ENCODE measurements at places on chromosomes 1 and 21.
A peak's percentile ranks its signal among the peaks of the same experiment; 100 is the strongest.

GRCh38 chr1:161484613-161485012, 20.6 kb upstream of the FCGR2A start:
- no peak for DNase-seq

DNA sequence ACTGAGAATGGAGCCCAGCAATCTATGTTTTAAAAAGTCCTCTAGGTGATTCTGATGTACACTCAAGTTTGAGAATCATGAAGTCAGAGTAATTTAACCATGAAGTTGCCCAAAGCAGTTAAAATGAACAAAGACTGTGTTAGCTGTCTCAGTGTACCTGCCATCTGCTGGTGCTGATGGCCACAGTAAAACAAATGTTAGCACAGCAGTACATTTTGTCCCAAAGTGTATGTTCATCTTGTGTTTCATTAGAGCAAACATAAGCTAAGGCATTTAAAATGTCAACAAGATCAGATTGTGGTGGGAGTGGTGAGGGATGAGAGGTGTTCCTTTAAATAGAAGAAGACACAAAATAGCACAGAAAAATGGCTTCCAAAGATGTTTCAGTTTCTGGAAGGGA, 31.1 kb downstream of the FYB2 start:
- no peak for DNase-seq

- DNase-seq: no peak
Measured at GRCh38 chr1:94622757-94623156, 81.2 kb upstream of the F3 start.

- no peak for DNase-seq
Measured at GRCh38 chr1:78715181-78715661, 65.6 kb downstream of the IFI44 start.

DNA sequence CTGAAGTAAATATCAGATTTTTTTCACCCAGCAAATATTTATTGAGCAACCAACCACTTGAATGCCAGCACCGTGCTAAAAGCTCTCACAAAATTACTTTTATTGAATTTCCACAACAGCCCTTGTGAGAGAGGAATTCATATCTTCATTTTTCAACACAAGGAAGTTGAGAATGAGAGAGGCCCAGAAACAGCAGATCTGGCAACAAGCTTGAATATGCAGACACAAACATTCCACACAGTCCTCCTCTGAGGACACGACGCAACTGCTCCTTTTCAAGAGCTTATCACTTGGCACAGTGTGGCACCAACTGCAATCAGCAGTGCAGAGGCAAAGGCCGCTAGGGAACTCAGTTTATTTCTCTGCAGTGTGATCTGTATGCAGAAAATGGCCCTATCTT, 32.2 kb upstream of the IFNAR2 start:
- DNase-seq: no peak

DNA sequence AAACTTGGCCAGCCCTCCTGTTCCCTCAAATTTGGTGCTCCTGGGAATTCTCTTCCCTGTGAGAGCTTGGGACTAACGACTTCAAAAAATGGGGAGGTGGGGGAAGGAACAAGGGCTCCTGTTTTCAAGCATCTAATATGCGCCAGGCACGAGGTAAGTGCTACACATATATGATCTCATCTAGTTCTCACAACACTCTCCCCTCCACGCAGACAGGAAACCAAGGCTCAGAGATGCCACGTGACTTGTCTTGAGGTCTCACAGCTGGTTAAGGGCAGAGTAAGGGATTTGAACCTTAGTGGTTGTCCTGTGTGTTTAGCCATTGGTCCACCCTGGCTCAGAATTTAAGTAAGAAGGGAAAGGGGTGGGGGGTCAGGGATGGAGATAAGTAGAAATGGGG, 125.9 kb downstream of the DMRTB1 start:
- no peak for DNase-seq

- DNase-seq: no peak
Measured at GRCh38 chr1:98268316-98268715, 347.5 kb upstream of the DPYD start.

DNA sequence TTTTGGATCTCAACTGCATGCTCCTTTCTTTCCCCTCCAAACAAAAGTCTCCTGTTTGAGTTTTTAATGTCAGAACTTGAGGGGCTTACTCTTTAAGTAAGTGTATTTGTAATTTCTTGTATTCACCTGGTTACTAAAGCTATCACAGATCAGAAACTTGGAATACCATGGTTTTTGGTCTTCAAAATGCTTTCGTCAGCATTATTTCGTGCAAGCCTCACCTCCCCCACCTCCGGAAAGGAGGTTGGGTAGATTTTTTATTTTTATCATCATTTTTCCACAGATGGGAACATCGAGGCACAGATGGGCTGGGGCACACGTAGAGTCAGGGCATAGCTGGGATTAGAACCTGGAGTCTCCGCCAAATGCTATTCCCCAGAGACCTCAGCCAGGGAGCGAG, 100.7 kb downstream of the IER5 start:
- DNase-seq: no peak

DNA sequence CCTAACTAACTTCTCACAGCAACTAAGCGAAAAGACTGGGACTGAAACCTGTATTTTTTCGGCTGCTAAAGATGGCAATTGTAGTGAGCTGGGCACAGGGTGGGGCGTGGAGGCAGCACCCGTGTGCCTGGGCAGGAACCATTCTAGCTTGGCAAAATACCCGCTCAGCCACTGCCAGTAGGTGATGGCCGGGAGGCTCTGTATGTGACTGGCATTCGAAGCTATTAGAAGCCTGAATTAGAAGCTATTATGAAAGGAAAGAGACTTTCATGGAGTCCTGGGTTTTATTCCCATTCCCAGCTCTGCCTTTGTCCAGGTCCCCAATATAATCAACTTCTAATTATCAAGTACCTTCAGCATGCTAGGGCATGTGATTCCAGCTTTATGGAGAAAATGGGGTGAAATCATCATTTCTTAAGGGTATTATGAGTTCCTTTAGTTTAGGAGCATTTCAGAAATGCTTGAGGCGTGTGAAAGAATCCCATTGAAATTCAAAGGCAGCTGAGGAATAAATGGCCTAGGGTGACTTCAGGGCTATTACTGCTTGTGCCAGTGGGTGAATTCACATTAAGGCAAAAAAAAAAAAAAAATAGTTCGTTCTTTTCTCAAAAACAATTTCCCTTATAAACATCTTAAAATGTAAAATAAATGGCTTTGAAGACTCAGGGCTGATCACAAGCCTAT, 125.6 kb downstream of the KCNN3 start:
- DNase-seq: no peak

- no peak for DNase-seq
Measured at GRCh38 chr1:40595623-40596022, 64.2 kb downstream of the ZNF684 start.

- peak; percentile 15 for DNase-seq
Measured at GRCh38 chr1:246724731-246725095, 504 bp downstream of the SCCPDH start.

DNA sequence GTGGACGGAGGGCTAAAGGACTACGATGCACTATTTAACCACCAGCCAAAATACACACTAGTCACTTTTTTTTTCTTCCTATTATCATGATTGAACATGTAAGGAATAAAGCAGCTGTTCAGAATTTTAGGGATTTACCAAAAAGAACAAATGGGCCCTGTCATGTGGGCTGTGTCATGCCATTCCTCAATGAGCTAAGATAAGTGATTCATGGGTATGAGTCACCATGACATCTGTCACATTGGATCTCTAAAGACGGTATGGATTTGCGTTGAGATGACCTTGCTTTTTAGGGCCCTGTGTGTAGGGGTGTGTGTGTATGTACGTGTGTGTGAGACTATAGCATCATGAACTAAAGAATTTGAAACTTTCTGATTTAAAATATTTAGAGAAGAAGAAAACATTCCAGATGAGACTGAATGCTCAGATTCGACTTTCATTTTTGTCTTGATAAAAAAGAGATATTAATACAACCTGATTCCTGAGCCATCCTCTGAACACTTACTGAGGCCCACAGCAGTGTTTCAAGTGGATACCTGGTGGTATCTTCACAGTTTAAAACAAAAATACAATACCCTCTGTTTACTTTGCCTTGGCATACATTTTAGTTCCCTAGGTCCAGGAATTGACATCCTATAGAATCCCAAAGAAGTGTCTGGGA, 246.1 kb upstream of the DUSP10 start:
- DNase-seq: no peak

- DNase-seq: no peak
Measured at GRCh38 chr1:234162661-234163060, 210.6 kb upstream of the COA6 start.

- DNase-seq: no peak
Measured at GRCh38 chr1:65022216-65022615, 55.9 kb upstream of the JAK1 start.

Measured in COR-L47 (cell line).